ENCODE measurements at places on chromosomes 6 and 20.
A peak's percentile ranks its signal among the peaks of the same experiment; 100 is the strongest.

DNA sequence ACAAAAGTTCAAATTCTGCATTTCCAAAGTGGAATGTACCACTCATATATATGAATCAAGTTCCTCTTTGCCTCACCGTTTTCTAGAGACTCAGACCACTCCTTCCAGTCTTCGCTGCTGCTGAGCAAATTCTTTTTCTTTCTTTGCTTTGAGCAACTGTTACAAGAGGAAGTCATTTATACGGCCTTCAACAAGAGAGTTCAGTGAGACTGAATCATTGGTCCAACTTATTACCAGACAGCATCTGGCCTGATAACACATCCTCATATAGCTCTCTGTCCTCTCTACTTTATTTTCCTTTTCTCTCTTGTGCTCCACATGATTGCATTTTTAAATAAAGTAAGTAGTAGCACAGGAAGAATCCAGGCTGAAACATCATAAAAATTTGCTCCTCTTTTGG, 652.7 kb downstream of the PHF3 start:
- no peak for DNase-seq

- no peak for DNase-seq
These were observed 1137.0 kb downstream of the HACE1 start for GRCh38 chr6:103722683-103723082.

GRCh38 chr6:105291525-105291924, 111.4 kb downstream of the PREP start:
- no peak for DNase-seq

GRCh38 chr6:158050955-158051354, 69.3 kb downstream of the SYNJ2 start:
- no peak for DNase-seq

- no peak for DNase-seq
These were observed 9.3 kb downstream of the NDRG3 start for GRCh38 chr20:36736451-36737182.

DNA sequence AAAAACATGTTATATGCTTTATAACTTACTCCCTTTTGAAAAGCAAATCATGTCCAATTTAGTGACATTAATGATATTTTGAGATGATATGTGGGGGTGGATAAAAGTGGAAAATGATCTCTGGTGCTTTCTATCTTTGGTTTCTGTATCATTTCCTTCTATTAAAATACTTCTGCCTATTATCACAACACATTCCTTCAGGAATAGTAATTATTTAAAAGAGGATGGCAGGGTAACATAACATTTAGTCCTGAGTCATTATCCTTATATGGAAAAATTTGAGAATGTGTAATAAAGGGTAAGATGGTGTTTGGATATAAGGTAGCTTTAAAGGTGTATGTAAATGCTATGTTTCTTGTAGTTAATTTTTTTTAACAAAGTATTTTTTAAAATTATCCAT, 657.7 kb downstream of the PHF3 start:
- no peak for DNase-seq

DNA sequence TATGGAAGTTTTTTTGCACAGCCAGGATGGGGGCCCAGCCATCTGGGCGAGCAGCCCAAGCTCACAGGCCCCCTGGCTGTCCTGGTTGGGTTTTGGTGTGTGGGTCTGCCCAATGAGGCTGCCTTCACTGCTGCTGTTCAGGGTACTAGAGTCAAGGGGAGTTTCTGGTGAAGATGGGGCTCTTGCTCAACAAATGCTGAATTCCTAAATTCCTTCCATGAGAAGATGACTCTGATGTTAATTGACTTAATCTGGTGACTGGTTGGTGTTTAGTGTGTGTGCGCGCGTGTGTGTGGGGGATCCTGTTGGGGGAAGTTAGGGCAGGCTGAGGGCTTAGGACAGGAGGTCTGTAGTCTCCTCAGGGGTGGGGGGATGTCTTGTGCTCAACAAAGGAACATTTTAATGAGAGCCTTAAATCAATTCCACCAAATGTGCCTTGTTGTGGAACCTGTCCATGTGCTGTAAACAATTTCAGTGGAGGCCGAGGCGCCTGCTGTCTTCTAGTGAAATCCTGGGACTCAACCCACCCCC, 1.9 kb downstream of the PTK7 start:
- DNase-seq: no peak

DNA sequence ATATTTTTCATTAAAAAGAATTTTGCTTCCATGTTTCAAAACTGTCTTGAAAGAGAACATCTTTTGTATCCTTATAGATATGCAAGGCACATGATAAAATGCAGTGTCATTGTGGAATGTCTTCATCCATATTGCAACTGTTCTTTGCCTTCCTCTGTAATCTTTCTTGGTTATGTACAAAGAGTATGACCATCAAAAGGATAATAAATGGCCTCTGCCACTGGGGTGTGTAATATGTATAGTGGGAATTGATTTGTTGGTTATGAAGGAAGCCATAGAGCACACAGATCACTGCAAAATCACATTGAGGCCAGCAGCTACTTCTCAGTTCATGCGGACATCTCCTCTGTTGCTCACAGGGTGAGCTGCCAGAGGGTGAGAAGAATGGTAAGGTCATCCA, 703.5 kb downstream of the TFAP2A start:
- no peak for DNase-seq

DNA sequence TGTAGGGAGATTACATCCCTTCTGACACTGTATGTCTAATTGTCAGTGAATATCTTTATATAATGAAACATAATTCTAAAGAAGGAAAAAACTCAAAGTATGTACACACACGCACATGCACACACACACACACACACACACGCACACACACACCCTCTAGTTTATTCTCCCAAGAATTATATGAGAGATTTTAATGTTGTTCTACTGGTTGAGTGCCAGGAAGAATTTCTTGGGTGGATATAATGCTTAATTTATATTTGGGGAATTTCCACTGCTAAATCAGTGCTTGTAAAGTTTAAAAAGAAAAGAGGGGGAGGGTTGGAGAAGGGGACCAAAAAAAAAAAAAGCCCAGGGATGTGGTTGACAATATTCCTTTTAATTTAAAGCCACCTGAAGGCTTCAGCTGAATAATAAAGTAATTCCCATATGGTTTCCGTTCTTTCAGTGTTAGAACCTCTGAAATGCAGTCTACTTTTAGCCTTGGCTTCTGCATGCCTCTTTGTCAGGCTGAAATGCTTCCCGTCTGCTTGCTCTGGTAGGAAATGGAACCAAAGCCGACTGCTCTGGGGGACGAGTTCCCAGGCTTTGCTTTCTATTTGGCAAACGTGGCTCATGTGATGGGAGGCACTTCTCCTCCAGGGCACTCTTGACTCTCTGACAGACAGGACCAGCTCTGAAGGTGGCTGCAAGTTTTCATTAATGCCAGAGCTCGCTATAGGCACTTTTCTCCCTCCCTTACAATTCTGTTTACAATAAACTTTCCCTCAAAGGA, 225.4 kb downstream of the PRL start:
- DNase-seq: peak; percentile 22

- no peak for DNase-seq
These were observed 1359.4 kb upstream of the GJE1 start for GRCh38 chr6:140773276-140773675.

DNA sequence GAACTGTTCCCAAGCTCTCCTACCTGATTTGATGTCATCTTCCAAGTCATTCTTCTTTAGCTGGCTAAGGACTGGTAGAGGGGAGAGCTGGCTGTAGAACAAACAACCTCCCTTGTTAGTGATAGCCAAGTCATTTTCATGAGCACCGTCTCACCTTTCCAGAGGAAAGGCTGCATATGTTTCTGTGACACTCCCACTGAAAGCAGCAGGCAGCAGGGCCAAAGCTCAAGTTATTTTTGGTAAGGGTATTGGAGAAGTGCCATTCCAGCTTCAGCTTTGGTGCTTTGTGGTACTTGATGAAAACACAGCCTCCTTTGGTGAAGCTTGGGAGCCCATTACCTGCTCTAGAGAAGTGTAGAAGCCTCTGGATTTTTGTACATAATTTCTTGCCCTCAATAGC, 5.4 kb upstream of the DOK5 start:
- no peak for DNase-seq

DNA sequence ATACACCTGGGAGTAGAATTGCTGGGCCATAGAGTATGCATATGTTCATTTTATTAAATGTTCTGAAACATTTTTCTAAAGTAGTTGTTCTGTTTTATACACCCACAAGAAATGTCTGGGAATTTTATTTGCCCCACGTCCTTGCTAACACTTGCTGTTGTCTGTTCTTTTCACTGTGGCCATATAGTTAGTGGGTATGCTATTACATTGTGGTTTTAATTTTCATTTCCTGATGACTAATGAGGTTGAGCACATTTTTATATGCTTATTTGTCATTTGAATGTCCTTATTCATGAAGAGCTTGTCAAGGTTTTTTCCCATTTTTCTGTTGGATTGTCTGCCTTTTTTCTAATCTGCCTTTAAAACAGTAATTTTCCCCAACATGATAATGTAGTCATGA, 41.5 kb upstream of the TGM3 start:
- DNase-seq: no peak
